ENCODE measurements at places on chromosomes 4 and X. TPM values are rescaled to one million over a fixed set of nuclear protein-coding genes. Genes with fewer than 3 reads are reported as not detected.

The CORIN gene
- total RNA-seq: not detected

The PPID gene
- 36.5 TPM for total RNA-seq

The NMU gene
- total RNA-seq: 0.56 TPM

The SMIM10 gene
- total RNA-seq: not detected

The N4BP2 gene
- 2.4 TPM for total RNA-seq

The UGT2B17 gene
- not detected for total RNA-seq

The FGF16 gene
- not detected for total RNA-seq

The CTAG1A gene
- total RNA-seq: not detected

The IL2 gene
- not detected for total RNA-seq

The POU3F4 gene
- total RNA-seq: not detected

The TFE3 gene
- 52.5 TPM for total RNA-seq

The HMX1 gene
- total RNA-seq: 0.16 TPM

The TCEAL6 gene
- not detected for total RNA-seq

The NOCT gene
- 8.3 TPM for total RNA-seq

The MRPS18C gene
- total RNA-seq: 40.6 TPM

The LDB2 gene
- not detected for total RNA-seq

The CXCR3 gene
- total RNA-seq: 0.15 TPM

The CFAP47 gene
- total RNA-seq: not detected

The RASSF6 gene
- total RNA-seq: 0.80 TPM

The GRIA2 gene
- total RNA-seq: not detected

The HMGB2 gene
- total RNA-seq: 118 TPM

The C1QTNF7 gene
- total RNA-seq: not detected

The ADH1A gene
- not detected for total RNA-seq

The BEX5 gene
- not detected for total RNA-seq

The SERTM2 gene
- not detected for total RNA-seq

The UGT2B11 gene
- total RNA-seq: not detected

The C4orf51 gene
- not detected for total RNA-seq

The BEX1 gene
- total RNA-seq: not detected

The DRD5 gene
- not detected for total RNA-seq

The GYG2 gene
- 4.8 TPM for total RNA-seq

The PIGA gene
- total RNA-seq: 10.0 TPM

The TMEM31 gene
- total RNA-seq: 0.40 TPM

The NHSL2 gene
- total RNA-seq: 0.42 TPM

The DGKK gene
- not detected for total RNA-seq

The FAM241A gene
- total RNA-seq: 0.53 TPM

The ARHGAP36 gene
- not detected for total RNA-seq

The PKD2 gene
- total RNA-seq: 25.1 TPM

The PAGE1 gene
- not detected for total RNA-seq

The SLITRK4 gene
- total RNA-seq: not detected

Data from A549 treated with ZK216348 at 1 μM for 4 hours (cell line).